WTC11 (cell line): ENCODE measurements at places on chromosomes 6 and 20.

DNA sequence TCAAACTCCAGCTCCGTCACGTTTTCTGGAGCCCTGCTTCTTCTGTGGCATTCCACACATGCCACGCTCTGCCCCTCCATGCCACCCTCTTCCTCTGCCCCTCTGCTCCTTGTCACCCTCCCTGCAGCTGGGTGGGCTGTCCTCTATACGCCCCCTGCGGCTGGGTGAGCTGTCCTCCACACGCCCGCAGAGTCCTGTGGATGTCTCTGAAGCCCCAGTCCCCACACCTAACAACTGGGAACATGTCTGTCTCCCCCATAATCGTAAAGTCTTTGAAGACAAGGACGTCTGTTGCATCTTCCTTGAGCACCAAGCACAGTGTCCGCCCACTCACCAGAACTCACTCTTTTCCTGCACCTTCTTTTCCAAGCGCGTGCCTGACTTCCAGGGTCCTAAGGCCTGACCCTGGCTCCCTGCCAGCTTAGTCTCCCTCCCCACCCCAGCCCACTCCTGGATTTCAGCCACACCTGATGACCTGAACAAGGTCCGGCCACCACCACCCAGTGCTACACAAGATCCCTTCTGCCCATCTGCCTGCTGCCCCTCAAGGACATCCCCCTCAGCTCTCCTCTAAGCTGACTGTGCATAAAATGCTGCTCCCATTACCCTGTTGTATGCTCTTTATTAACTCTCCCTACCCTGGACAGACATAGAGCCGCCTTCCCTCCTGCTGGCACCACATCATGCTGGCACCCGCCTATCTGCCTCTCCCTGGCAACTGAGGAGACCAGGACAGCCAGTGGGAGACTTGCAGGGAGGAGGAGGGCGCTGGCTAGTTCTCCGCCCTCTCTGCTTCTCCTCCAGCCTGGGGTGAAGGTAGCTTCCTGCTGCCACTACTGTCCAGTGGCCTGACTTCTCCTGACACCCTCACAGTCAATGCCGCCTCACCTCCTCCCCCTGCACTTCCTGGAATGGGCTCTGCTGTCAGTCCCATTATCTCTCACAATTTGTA is 10.7 kb upstream of the PRR18 start:
- DNase-seq: no peak

- DNase-seq: no peak
Measured at GRCh38 chr6:89272596-89272995, 42.5 kb downstream of the GABRR2 start.

GRCh38 chr6:57283106-57283505 is 34.3 kb upstream of the PRIM2 start:
- no peak for DNase-seq

- peak; percentile 77 for DNase-seq
Measured at GRCh38 chr6:166862287-166862977, 93.9 kb downstream of the RNASET2 start.

DNA sequence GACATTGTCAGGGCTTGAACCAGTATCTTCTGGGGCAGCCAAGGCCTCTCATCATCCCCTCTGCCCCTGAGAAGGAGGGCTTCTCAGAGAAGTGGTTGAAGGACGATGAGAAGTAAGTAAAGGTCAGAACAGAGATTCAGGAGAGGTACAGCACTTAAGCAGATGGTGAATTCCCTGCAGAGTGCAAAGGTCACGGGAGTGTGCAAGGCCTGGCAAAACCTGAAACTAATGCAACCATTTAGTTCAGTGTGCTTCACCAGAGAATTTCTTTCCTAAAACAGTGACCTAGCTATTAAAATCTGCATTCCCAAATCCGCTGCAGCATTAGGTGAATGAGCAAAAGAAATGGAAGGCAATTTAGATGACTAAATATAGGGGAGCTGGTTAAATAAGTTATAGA is 58.4 kb downstream of the TRERF1 start:
- no peak for DNase-seq

DNA sequence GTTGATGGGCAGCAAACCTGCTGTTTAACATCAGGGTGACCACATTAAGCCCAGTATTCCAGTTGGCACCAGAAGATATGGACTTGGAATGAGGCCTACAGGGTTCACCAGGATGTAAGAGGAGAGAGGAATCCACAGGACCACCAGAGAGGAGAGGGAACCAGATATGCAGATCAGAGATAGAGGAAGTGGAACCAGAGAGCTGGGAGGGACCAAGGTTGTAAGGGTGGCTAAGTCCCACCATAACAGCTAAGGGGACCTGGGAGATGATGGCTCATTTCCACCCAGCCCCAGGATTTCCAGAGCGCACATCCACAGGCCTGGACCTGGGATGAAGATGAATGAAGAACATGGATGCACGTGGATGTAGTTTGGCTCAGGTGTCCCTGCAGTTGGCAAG is 11.1 kb downstream of the BTN2A1 start:
- DNase-seq: no peak

- DNase-seq: no peak
Measured at GRCh38 chr6:39696986-39697788, 28.0 kb downstream of the KIF6 start.

DNA sequence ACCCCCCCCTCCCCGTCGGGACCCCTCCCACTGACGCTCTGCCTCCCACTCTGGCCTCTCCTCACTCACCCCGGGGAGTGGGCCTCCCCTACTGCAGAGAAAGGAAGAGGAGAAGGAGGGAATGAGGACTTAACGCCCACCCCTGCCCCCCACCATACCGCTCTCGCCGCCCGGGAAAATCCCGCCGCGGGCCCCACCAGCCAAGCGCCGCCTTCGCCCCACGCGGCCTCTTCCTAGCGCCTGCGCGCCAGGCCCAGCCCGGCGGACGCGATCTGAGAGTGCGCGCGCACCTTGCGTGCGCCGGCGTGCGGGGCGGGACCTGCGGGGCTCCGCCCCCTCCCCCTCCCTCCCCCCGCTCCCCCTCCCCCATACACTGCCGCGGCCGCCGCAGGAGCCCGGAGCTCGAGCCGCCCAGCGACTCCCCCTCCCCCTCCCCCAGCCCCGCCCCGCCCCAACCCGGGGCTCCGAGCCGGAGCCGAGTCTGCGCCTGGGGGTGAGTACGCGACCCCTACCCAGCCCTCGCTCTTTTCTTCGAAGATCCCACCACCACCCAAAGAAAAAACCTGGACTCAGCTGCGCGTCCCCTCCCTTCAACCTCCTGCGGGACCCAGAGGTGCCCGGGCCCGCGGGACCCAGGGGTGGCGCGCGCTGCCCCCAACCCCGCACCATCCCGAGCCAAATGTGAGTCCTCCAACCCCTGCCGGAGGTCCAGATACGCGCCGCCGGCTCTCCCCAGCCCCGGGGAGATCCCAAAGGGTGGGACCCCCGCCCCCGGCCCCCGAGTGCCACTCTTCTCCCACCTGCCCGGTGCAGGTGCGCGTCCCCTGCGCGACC is at the start of the genes MRPL14 and TMEM63B:
Gene MRPL14 (minus strand): TSS at position 267 of the 834 bp plus-strand sequence. CDS start 10,841 bp downstream, outside the sequence.
Gene TMEM63B (plus strand): TSS at position 369 of the 834 bp plus-strand sequence. CDS start 7,031 bp downstream, outside the sequence.
- DNase-seq: peak; percentile 80

- peak; percentile 41 for DNase-seq
Measured at GRCh38 chr6:159969204-159969912, 476 bp downstream of the IGF2R start.

DNA sequence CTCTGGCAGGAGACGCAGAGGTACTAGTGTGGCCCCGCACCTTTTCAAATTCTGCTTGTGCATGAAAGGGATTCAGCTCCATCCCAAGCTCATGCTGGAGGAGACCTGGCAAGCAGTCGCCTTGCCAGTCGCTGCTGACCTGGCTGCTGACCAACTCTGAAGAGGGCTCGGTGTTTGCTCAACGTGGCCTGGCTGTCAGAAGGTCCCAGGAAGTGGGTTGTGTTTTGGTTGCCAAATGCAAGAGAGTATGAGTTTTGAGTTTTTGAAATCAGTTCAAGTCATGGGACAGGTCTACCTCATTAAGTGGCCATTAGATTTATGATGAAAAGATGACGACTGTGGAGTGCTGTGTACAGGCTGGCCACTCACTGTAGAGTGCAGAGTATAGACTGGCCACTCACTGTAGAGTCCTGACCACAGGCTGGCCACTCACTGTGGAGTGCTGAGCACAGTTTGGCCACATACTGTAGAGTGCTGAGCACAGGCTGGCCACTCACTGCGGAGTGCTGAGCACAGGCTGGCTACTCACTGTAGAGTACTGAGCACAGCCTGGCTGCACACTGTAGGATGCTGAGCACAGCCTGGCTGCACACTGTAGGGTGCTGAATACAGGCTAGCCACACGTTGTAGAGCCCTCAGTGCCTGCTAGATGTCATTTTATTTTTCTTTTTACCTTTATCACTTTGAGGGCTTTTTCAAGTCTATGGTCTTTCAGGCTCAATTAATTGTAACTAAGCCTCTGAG is 193.9 kb downstream of the ZNF217 start:
- no peak for DNase-seq

GRCh38 chr6:130681028-130681427 is 146.2 kb upstream of the SMLR1 start:
- no peak for DNase-seq

GRCh38 chr6:167849846-167850459 is 23.2 kb downstream of the AFDN start:
- no peak for DNase-seq

- no peak for DNase-seq
Measured at GRCh38 chr20:53302695-53303412, 290.8 kb downstream of the ZNF217 start.

DNA sequence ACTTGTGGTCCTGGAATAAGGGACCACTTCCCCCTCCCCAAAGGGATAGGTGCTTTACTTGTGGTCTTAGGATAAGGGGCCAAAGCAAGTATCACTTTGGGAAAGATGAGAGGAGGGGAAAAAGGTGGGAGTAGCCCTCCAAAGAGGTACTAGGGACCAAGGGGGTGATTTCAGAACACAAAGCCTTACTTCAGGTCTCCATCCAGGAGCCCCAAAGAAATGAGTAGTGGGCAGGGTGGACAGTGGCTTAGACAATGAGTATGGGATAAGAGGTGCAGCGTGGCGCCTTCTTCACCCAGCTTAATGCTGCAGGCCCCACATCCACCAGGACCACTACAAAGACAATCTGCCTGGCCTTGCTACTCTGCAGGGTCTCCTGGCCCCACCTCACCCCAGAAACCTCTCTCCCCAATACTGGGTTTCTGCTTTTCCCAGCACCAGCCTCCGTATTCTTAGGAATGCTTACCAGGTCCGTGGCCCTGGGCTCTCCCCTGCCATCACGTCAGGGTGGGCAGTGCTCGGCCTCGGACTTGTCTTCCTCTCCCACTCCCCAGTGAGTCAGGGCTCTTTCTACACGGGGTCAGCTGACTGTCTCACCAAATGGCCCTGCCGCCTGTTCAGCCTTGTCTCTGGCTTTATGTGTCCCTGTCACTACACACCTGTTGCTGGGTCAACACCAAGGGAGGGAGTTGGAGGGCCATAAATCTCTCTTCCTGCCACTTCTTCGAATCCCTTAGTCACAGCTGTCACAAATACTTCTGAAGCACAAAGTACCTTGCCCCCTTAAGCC is 3.1 kb downstream of the NNAT start:
- DNase-seq: no peak

DNA sequence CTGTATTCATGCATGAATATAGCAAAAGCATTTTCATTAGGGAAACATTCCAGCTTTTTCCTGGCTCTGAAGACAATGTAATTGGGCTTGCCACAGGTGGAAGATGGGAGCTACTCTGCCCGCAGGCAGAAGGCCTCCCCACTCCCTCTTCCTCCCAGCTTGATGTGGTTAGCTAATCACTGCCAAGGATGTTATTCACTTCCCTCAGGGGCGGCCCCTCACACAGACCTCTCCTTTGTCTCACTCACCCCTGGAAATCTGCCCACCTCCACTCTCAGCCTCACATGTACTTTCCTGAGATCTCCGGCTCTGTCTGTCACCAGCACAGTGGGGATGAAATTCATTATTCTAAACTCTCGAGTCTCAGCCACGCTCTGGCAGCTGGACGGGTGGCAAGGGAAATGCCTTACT is 100.7 kb downstream of the ANKRD60 start:
- no peak for DNase-seq

DNA sequence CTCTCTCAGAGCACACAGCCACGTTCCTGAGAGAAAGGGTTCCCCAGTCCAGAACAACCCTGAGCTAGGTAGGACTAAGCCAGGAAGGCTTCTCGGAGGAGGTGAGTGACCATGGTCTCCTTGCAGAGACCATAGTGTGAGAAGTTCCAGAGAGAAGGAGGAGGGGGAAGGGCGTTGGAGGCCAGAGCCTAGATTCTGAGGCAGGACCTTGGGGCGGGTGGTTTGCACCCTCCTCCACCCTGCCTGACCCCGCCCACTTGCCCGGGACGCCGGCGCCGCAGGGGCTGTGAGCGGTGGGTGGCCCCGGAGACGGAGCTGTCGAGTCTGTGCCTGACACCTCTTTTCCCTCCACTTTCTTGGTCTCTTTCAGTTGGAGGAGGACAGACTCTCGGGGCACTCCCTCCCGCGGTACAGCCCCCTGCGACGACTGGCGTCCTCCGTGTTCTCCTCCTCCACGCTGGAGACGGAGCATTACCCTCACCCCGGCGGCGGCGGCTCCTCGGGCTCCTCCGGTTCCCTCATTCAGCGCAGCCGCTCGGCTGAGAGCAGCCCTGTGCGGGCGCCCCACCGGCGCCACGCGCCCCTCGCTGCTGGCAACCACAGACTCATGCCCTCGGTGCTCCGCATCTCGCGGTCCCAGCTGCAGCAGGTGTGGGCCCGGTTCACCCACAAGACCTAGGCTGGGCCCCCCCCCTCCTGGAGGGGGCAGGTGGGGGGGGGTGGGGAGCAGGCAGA is 26.2 kb downstream of the TTBK1 start:
- DNase-seq: peak; percentile 50

GRCh38 chr6:44228836-44229235 is 5.4 kb downstream of the SLC29A1 start:
- no peak for DNase-seq

GRCh38 chr20:15654208-15654649 is 919.0 kb downstream of the KIF16B start:
- peak; percentile 44 for DNase-seq

DNA sequence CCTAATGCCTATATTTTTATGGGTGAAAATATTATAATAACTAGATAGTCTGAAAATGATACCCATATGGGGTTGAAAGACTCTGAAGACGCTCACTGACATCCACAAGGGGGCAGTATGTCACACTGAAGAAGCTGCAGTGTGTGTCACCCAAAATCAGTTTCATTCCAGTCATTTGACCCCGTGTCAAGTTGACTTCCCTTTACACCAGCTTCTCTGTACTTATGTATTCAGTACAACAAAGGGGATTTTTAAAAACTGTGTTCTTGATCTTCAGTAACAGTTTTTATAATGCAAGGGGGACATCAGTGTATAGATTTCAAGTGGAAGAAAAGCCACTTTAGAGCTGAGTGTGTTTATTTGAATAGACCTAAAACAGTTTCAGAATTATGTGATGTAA is 19.3 kb downstream of the FAXC start:
- peak; percentile 52 for DNase-seq

- no peak for DNase-seq
Measured at GRCh38 chr6:118252474-118252873, 295.6 kb upstream of the PLN start.
